ENCODE measurements at places on chromosomes 2 and 18.
A peak's percentile ranks its signal among the peaks of the same experiment; 100 is the strongest.

DNA sequence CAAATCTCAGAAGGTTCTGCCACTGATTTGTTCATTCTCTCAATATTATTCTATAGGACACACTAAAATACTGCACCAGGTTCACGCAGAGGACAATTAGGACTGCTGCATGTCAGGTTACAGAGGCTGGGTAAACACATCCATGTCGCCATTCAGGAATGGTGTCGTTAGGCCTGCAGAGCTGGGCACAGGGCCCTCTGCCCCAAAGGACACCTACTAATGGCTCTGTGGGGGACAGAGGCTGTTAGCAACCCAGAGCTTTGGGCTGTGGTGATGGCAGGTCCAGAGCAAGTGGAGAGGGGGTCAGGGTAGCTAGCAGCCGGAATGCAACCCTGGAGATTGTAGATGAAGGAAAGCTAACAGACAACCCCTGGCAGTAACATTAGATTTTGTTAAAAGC lies 115.9 kb downstream of the TTC32 start:
- DNase-seq, result no peak

DNA sequence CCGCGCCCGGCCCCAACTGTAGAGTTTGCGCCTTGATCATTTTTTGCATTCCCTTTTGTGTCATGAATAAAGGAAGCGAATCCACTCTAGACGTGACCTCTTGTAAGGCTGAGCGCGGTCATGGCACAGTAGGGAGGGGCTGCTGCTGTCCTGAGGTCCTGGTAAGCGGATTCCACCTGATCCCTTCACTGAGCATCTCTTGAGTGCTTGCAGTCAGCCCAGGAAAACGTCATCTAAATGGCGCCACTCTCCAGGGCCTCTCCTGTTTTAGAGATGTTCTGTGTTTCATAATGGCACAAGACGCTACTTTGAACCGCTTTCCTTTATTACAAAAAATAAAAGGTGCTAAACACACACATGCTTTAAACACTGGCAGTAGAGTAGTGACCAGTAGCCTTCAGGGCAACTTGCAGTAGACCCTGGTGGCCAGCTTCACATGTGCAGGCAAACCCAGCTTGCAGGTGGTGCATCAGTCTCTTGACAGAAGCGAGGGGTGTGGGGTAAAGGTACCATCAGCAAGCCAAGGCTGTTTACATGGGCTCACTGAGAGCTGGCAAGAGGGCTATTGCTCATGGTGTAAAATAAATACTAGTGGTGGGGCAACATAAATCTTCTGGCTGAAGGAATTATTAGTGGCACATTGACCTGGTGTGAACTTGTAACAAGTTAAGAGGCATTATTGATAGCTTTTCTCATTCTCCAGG lies 43.0 kb upstream of the ACKR3 start:
- DNase-seq, result no peak

- DNase-seq, result no peak
These were observed 96.5 kb downstream of the PTPRM start for GRCh38 chr18:7663366-7664312.

DNA sequence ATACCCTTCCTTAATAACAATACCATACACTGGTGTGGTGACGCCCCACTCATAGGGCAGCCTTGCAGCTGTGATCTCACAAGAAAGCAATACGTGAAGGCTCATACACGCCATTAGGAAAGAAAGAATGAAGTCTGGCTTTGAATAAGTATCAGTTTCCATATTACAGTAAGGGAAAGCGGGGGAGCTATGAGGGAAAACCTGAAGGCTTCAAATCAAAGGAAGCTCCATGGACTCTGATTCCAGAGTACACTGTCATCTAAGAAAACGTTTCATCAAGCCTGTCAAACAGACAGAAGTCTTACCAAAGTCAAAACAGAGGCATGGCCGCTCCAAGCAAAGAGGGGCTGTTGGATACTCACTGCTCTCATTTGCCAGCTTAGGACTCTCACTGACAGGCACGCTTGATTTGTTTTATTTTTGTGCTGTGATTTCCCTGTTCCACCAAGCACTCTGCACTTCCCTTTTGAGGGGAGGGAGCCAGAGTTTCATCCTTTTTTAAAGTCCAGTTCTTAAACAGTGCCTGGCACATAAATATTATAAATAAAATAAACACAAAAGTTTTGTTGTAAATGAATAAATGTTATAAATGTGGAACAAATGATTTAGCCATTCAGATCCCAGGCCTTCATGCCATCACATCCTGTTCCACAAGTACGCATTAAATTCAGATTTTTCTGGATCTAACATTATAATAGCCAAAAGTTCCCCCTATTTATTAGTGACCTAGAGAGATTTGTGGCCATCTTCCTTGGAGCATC lies 221.2 kb downstream of the PIEZO2 start:
- no peak for DNase-seq

DNA sequence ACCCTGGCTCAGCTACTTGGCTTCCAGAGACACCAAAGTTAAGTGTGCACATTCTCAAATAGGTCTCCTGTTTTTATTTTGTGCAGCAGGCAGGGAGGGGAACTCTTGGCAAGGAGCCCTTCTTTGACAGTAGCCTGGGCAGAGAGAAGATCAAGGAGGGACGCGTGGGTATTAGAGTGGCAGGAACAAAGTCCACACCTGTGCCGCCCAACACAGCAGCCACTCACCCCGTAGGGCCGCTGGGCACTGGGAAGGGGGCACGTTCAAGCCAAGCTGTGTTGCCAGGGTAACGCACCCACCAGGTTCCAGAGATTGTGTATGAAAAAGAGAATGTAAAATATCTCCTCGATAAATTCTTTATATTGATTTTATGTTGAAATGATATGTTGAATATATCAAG lies 229.3 kb upstream of the AGAP1 start:
- DNase-seq, result no peak

- no peak for DNase-seq
These were observed 208.9 kb upstream of the HDAC4 start for GRCh38 chr2:239609607-239610310.

GRCh38 chr18:75358928-75359327 lies 68.6 kb downstream of the SMIM21 start:
- DNase-seq, result peak; percentile 56

- DNase-seq, result no peak
These were observed 532.0 kb upstream of the FSHR start for GRCh38 chr2:49686291-49686690.

- no peak for DNase-seq
These were observed 5.4 kb downstream of the MARS2 start for GRCh38 chr2:197710424-197711042.

GRCh38 chr2:109126501-109126860 lies 2.5 kb upstream of the SH3RF3 start:
- DNase-seq, result peak; percentile 93

GRCh38 chr2:230935130-230935430 lies 10.0 kb upstream of the GPR55 start:
- no peak for DNase-seq

GRCh38 chr2:177741866-177742265 lies 330.7 kb downstream of the PDE11A start:
- DNase-seq, result no peak

- DNase-seq, result no peak
These were observed 135.0 kb downstream of the SCG2 start for GRCh38 chr2:223467196-223467595.

- DNase-seq, result peak; percentile 3
These were observed 41.1 kb downstream of the MRPS9 start for GRCh38 chr2:105078906-105079495.

GRCh38 chr2:36367486-36367885 lies 11.9 kb downstream of the CRIM1 start:
- no peak for DNase-seq

DNA sequence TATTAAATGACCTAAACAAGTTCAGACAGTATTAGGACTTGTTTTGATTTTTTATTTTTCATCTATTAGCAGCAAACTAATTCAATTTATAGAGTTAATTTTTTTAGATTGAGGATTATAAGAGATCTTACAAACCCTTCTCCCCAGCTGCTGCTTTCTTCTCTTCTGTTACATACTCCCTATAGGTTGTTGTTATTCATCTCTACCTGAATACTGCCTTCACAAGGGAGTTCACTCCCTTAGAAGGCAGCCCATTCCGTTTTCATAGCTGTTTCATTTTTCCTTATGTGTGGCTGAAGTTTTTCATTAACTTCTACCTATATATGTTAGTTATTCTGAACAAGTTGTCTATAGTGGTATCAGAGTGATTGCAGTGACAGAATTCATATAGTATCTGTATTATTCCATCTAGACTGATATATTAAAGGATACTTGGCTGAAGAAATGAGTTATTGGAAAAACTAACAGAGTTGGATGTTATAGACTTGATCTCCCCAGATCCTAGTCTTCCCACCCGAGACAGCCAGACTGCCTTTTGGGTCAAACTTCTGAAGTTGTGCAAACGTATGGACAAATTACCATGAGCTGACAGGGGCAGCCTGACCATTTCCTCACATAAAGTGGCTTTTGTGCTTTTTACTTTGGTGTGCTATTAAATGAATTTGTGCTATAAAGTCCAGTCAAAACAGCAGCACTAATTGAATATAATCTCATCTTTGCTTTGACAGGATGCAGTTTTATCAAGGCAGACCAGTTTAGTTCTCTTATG lies 8.7 kb downstream of the GLS start:
- DNase-seq, result no peak

GRCh38 chr2:32952761-32953476 lies 6.2 kb downstream of the LTBP1 start:
- no peak for DNase-seq

DNA sequence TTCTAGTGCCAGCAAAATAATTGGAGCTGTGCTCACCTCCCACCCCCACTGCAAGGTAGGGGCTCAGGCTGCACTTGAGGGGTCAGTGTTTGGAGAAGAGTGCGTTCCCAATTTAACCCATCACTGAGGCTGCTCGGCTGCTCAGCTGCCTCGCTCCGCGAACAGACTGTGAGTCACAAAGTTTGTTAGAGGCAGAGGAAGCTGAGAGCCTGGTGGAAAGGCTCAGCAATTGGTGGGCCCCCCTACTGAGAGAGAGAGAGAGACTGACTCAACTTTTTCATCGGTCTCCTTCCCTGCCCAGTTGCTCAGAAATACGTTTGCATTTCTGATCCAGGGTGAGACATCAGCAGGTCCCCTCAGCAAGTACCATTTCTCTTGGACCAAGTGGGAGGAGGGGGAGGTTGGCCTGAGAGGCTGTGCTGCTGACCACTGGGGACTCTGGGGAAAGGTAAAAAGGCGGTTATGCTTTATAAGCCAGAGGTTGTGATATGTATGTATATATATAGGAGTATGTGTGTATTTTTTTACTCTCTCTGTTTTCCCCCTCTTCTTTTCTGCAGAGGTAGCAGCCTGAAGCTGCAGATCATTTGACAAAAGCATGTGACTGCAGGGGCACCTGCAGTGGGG lies 1.5 kb downstream of the EFR3B start:
- peak; percentile 89 for DNase-seq

- no peak for DNase-seq
These were observed 1009.9 kb upstream of the KLHL29 start for GRCh38 chr2:22375096-22375495.

DNA sequence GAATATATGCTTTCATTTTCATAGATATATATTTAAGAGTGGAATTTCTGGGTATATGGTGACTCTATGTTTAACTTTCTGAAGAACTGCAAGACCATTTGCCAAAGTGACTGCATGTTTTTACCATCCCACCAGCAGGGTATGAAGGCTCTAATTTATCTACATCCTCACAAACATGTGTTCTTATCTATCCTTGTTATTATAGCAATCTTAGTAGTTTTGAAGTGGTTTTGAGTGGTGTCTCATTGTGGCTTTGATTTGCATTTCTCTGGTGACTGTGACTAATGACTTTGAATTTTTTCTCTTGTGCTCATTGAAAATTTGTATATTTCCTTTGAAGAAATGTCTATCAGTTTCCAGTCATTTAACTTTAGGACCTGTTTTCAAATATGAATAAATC lies 310.2 kb upstream of the NRP2 start:
- peak; percentile 56 for DNase-seq

GRCh38 chr2:467543-467891 lies 179.6 kb upstream of the ALKAL2 start:
- DNase-seq, result no peak

GRCh38 chr2:101828673-101829334 lies 131.3 kb downstream of the MAP4K4 start:
- peak; percentile 68 for DNase-seq

DNA sequence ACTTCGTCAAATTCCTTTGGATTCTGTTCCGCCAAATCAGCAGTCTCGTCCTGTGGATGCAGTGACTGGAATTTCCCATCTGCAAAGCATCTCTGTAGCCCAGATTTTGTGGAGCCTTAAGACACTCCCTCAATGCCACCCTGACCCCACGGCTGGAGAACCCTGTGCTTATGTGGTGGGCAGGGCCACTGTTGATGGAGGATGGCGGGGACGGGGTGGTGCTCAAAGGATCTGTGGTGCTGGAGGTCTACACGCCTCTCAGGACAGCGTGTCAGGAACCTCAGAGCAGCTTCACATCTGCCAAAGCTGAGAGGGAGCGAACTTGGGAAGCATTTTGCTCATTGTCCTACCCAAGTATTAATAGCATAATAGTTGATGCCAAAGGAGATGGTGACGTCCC lies 200.1 kb downstream of the MGAT5 start:
- no peak for DNase-seq

DNA sequence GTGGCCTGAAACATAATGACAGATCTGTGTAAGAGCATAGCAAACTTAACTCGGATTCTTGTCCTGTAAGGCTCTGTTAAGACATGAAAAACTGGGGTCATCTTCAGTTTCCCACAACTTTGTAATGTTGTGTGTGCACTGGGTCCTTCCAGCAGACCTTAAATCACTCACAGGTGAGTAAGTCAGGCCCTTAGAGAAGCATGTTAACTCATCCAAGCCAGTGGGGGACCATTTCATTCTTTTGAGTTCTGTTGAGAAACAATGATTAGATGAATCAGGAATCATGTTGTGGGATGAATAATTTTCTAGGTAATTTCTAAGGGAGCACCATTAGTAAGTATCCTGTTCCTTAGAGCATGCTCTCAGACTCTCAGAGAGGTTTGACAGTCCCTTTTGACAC lies 167.1 kb downstream of the ESCO1 start:
- DNase-seq, result no peak

GRCh38 chr2:237773826-237774225 lies 24.8 kb upstream of the RBM44 start:
- no peak for DNase-seq

- DNase-seq, result no peak
These were observed 89.7 kb downstream of the ICOS start for GRCh38 chr2:204026294-204026693.

DNA sequence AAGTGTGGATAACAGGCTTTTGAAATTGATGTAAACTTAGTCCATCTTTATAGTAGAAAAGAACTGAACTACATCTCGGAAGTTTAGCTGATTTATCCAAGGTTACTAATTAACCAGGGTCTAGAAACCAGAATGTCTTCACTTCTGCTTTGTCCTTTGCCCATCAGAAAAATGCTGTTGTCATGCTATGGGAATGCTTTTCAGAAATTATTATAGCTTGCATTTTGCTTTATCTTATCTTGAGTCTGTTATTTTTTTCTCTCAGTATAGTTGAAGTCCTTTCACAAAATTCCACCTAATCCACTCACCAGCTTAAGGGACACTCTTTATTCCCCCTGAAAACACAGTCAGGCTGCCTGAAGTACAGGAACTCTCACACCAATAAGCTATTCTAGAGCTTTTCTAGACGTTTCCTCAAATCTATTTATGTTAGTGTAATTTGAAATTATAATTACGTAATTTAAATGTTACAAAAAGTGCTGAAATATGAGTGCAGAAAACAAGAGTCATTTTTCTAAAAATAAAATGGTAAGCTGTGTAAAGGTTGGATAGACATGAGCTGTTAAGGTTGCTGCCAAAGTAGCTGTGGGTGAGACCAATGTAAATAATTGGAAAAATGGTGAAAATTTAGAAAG lies 456.3 kb downstream of the TGIF1 start:
- no peak for DNase-seq

GRCh38 chr2:146158072-146158674 lies 1638.3 kb upstream of the ZEB2 start:
- DNase-seq, result no peak

GRCh38 chr2:65999796-66000195 lies 435.1 kb upstream of the MEIS1 start:
- peak; percentile 3 for DNase-seq

Measured in EH (cell line).